ENCODE measurements at places on chromosomes 16 and 17.

GRCh38 chr17:42275527-42276358 lies 448 bp downstream of the STAT5B start:
- DNase-seq = peak; percentile 80

DNA sequence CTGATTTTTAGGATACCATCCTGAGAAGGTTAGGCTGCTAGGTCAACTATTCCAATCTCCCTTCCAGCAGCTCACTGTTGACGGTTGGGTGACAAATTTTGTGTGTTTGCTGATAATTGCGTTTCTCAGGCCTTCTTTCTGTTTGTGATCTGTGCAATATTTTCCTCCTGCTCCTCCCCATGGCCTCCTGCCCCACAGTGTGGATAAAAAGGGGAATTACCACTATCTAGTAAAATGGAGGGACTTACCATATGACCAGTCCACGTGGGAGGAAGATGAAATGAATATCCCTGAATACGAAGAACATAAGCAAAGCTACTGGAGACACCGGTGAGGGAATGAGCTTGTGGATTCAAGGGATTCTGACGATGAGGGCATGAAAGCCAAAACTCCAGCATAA lies 9.2 kb downstream of the CHD3 start:
- DNase-seq = no peak

GRCh38 chr16:85943711-85944110 lies 44.7 kb downstream of the IRF8 start:
- DNase-seq = no peak

- DNase-seq = no peak
These were observed 74.1 kb upstream of the NKD1 start for GRCh38 chr16:50474138-50474537.

DNA sequence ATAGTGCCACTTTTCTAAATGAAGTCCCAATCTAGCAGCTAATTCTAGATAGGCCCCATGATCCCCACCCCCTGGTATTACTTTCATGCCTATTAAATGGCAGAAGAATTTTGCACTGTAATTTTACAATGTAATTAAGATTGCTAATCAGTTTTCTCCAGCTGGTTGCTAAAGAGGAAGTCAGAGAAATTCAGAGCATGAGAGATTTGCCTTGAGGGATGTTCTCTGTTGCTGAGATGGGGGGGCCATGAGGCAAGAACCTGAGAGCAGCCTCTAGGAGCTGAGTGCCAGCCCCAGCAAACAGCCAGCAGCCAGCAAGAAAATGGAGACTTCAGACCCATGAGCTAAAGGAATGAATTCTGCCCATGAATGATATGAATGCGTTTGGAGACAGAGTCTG lies 38.9 kb downstream of the SHCBP1 start:
- no peak for DNase-seq

DNA sequence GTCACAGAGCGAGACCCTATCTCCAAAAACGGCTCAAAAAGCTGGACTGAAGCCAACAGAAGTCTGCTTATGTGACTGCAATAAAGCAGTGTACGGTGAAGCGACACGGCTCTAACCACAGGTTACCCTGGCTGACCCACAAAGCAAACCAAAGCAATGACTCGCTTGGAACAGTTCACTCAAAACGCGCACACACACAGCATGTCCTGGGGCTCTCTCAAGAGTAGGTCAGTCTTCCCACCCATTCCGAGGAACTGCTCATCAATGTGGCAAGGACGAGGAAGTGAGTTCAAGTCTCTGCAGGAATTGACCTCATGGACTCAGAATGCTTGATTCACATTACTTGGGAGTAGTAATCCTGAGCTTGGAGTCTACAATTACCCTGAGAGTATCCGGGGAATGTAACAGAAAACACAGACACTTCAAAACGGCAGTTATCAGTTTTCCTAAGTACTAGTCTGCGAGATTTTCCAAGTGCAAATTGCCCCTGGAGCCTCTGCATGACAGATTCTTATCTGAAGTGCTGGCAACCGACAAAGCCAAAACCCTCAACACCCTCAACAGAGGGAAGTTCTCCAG lies 25.4 kb downstream of the PELP1 start:
- no peak for DNase-seq

DNA sequence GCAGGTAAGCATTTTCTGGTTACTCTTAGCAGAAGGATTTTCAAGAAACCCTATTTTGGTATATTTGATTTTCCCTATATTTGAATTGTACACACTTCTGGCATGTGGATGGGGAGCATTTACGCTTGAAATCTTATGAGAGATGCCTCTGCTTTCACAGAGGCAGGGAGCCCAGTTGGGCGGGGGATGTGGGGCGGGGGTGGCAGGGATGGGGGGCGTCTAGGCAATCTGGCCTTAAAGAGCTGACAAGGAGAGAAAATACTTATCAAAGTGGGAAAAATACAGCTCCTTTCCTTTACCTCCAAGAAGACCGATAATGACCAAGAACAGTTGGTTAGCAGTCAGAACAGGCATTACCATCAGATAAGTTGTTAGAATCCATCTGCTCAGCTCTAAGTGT lies 79.1 kb upstream of the NUDT7 start:
- DNase-seq = no peak

- no peak for DNase-seq
These were observed 2.0 kb downstream of the SOCS3 start for GRCh38 chr17:78357672-78358537.

GRCh38 chr16:3152027-3152276 lies 17.1 kb downstream of the ZNF213 start:
- DNase-seq = no peak

GRCh38 chr16:75203667-75204409 lies 3.1 kb downstream of the CTRB2 start:
- no peak for DNase-seq

DNA sequence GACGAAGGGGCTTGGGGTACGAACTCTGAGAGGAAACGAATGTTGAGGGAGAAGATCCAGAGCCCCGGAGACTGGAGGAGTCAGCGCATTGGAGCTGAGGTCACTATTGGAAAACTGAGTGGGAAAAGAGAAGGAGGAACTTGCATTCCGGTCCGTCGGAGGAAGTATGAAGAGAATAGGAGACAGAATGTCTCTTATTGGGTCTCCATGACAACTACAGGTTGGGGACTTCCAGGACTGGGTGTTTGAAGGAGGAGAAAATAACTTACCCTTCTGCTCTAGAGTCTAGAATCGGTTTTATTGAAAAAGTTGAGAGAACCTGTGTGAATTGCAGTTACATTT lies 537 bp downstream of the GOSR1 start:
- no peak for DNase-seq

DNA sequence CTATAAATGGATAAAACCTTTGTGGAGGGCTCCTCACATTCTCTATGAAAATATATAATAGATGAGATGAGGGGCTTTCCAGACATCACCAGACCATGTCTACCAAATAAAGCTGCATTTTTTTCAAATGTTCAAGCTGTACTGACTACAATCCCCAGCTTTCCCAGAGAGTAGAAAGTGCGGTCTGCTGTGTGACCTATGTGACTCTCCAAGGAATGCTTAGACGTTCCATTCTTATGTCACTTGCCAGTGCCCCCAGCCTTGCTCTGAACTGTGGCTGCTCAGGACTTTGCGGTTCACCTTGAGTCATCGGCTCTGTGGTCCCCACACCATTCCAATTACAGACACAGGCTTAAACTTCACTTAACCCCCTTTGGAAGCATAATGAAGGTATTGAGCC lies 47.8 kb upstream of the SCNN1B start:
- peak; percentile 29 for DNase-seq

- DNase-seq = no peak
These were observed 9.7 kb upstream of the ARL2BP start for GRCh38 chr16:57235128-57236021.

DNA sequence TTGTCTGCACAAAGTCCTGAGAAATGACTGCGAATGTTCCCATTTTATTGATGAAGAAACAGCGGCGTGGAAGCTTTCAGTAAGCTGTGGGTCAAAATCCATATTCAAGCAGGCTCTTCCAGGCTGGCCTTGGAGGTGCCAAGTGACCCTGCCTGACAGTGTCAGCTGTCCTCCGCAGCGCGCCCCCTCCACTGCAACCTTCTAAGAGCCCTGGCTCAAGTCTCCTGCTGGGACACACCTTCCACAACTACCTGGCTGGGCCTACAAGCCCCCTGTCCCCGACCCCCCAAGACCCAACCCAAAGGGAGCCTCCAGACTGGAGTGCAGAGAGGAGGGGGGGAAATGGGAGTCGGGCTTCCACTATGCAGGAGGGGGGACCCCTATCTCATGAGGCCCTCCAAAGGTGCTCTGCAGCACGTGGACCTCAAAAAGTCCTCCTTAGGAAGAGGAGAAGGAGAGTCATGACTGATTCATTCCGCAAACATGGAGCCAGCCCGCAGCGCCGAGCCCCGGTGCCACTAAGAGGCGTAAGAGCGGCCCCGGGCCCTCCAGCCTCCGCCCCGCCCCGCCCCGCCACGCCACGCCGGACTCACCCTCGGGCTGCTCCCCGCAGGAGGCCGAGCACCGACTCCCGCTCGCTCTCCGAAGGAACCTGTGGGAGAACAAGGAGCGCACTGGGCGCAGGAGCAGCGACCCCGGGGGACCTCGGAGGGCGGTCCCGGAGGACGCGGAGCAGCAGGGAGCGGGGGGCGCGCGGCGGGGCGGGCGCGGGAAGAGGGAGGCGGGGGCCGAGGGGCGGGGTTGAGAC lies 574 bp downstream of the MPP3 start:
- DNase-seq = peak; percentile 74

GRCh38 chr17:79082311-79083190 lies 7.9 kb downstream of the ENGASE start:
- peak; percentile 69 for DNase-seq

GRCh38 chr17:50634224-50634914 lies at the start of gene ABCC3:
Gene ABCC3, plus strand, starts transcription at chr17:50634881. Its CDS starts 56 bp downstream, at chr17:50634937.
- no peak for DNase-seq

- no peak for DNase-seq
These were observed 38.9 kb downstream of the MRTFB start for GRCh38 chr16:14109782-14110727.

DNA sequence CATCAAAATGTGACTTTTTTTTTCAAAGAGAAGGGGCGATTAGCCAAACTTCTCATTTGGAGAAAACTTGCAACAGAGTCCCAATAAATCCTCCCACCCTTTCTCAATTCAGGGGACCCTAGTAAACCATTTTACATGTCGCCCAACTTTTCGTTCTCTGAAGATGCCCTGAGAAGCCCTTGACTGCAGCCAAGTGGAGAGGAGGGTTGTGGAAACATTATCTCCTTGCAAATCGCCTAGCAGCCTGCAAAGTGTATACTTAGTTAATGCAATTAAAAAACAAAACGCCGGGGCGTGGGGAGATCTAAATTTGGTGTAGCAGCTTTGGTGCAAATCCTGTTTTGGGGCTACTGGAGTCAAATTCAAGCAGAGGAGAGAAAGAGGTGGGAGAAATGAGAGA lies 1.2 kb upstream of the SHISA9 start:
- peak; percentile 36 for DNase-seq

DNA sequence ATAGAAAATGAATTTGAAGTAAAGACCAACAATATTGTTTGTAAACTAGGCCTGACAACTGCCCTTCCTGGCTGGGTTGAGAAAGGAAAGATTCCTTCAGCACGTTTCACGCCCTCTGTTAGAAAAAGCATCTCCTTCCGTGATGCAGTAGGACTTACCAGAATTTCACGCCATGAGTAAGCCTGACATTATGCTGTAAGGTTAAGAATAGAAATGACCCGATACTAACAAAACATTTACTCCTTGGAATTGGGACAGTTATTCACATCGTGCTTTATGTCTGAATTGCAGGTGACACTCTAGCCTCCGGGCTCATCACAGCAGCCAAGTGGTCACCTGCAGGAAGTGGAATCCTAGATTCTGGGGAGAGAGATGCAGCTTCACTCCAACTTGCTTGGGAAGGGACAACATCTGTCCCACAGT lies 17.5 kb downstream of the MARCHF10 start:
- DNase-seq = no peak

DNA sequence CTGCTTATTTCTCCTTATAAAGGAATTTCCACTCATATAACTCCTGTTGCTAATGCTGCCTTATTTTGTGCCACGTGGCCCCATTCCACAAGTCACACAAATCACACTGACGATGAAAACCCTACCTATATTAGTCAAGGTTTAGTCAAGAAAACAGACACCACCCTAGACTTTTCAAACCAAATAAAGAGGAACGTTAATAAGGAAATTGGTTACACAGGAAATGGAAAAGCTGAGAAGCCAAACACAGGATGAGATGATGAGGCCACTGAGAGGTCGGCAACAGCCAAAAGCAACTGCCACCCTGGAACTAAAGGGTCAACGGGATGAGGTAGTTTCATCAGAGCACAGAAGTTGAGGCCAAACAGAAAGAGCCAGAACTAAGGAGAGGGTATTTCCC lies 47.3 kb upstream of the ALOX12 start:
- DNase-seq = no peak

DNA sequence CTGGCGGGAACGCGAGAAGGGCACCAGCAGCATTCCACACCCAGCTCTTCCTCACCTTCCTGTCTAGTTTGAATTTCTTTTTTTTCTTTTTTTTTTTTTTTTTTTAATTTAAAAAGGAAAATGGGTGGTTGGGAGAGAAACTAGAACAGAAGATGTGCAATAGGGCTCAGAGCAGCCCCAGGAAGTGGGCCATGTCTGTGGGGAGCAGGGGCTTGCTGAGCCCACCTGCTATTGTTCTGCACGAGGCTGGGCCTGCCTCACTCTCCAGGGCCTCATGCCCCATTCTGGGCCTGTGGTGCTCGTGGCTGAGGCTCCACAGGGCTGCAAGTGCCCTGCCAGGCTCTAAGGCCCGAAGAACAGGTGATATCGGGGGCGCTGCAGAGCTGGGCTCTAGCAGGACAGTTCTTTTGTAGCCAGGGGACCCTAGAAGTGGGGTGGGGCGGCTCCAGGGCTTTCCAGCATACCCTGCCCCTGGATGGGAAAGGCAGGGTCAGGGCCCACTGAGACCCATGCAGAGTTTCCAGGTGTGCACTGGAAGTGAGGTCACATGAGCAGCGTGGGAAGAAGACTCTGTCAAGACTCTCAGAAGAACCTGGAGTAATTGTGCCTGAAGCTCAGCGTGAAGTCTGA lies 12.4 kb downstream of the MRPL27 start:
- no peak for DNase-seq

GRCh38 chr17:752620-753219 lies 656 bp upstream of the GEMIN4 start:
- peak; percentile 89 for DNase-seq
